Activated naive CD8-positive, alpha-beta T cell treated with anti-CD3 and anti-CD28 coated beads, Interleukin-2, amount 50 U/mL, for 24 hours (primary cell): ENCODE measurements at places on chromosomes 6 and 20.
A peak's percentile ranks its signal among the peaks of the same experiment; 100 is the strongest.

DNA sequence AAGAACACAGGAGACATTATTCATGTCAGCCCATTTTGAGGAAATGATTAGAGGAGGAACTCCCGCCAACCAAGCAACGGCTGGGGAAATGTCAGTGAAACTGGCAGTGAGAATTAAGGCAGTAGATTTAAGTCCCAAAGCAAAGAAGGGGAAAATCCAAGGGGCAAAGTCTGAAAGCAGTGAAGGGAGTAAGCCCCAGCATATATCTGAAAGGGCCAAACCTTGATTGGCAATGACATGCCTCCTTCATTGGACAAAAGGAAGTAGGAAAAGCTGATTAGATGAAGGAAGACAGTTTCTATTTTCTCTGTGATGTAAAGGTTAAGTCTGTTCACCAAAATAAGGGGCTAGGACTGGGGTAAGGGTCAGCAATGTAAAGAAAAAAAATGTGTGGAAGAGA lies 190.3 kb downstream of the RNF144B start:
- H3K4me1 ChIP-seq = no peaks in the 10 kb centered on the region
- no peak overlapping the region for H3K27ac ChIP-seq

- H3K36me3 ChIP-seq = no peaks in the 10 kb centered on the region
- no peak for DNase-seq
- H3K4me3 ChIP-seq = no peak overlapping the region
- H3K27ac ChIP-seq = no peak overlapping the region
- peaks cover 2% of the 10 kb centered on the region for H3K27me3 ChIP-seq
Observed at GRCh38 chr6:49892280-49892679, 25.9 kb upstream of the CRISP1 start.

- H3K27me3 ChIP-seq = no peaks in the 10 kb centered on the region
- peaks cover 11% of the 10 kb centered on the region for H3K36me3 ChIP-seq
- H3K4me1 ChIP-seq = peaks cover 70% of the 10 kb centered on the region
- H3K27ac ChIP-seq = peak overlapping the region; percentile 78
Observed at GRCh38 chr6:106186714-106187113, 100.6 kb downstream of the PRDM1 start.

DNA sequence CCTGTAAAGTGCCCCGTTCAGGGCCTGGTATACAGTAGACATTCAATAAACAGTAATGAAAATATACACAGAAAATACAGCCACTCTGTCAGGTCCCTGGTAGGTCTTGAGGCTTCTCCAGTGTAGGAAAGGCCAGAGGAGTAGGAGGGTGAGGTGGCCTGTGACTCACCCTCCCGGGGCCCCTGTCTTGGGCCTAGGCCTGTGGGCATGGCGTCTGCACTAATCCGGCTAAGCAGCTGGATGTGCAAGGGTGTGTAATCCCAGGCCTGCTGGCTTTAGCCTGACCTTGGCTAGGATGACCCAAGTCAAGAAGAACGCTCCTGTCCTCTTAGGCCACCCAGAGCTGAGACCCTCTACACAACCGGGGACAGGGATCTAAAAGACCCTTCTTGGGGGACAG lies 84.9 kb downstream of the KCNB1 start:
- DNase-seq = no peak
- no peaks in the 10 kb centered on the region for H3K36me3 ChIP-seq
- peaks cover 12% of the 10 kb centered on the region for H3K27me3 ChIP-seq
- no peaks in the 10 kb centered on the region for H3K4me1 ChIP-seq
- H3K27ac ChIP-seq = no peak overlapping the region
